ENCODE measurements at places on chromosomes 7 and 10. TPM values are rescaled to one million over a fixed set of nuclear protein-coding genes. Genes with fewer than 3 reads are reported as not detected.

The NUTM2A gene
- 0.86 TPM for total RNA-seq

The SMKR1 gene
- total RNA-seq = not detected

The HOXA1 gene
- total RNA-seq = 1.4 TPM

The ADAM22 gene
- 1.2 TPM for total RNA-seq

The HDAC9 gene
- 10.4 TPM for total RNA-seq

The ACSL5 gene
- 63.7 TPM for total RNA-seq

The VSTM4 gene
- total RNA-seq = not detected

The MPP7 gene
- total RNA-seq = 14.3 TPM

The UNCX gene
- not detected for total RNA-seq

The SYNPO2L gene
- not detected for total RNA-seq

The TCERG1L gene
- not detected for total RNA-seq

The SFRP4 gene
- not detected for total RNA-seq

The ADARB2 gene
- total RNA-seq = 2.9 TPM

The EBLN1 gene
- not detected for total RNA-seq

The AKR1D1 gene
- not detected for total RNA-seq

The SAMD9 gene
- 42.4 TPM for total RNA-seq

The FAM241B gene
- 9.7 TPM for total RNA-seq

The NPFFR1 gene
- total RNA-seq = not detected

The C10orf105 gene
- total RNA-seq = 0.52 TPM

The LIPN gene
- 0.44 TPM for total RNA-seq

The CALN1 gene
- total RNA-seq = 0.52 TPM

The PAX4 gene
- total RNA-seq = not detected

The SPDYE3 gene
- total RNA-seq = not detected

The ADRA2A gene
- 0.22 TPM for total RNA-seq

The GBX1 gene
- not detected for total RNA-seq

The FKBP6 gene
- total RNA-seq = not detected

The OR13A1 gene
- not detected for total RNA-seq

The LLCFC1 gene
- total RNA-seq = not detected

The GIGYF1 gene
- total RNA-seq = 82.4 TPM

Data from CD4-positive, CD25-positive, alpha-beta regulatory T cell (primary cell).